ENCODE measurements at places on chromosomes 7 and 10.

DNA sequence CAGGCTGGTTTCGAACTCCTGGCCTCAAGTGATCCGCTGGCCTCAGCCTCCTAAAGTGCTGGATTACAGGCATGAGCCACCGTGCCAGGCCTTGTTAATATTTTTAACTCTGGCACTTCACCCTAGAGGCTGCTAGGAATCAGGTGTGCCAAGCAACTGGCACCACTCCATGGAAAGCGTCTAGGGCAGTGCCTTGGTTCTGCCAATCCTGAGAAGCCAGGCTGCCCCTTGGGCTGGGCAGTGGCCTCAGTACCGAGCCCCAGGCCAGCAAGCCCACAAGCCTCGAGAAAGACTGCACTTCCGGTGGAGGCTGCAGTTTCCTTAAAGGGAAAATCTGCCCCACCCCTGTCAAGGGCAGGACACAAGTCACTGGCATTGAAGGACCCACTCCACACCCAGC, 11.3 kb downstream of the ALKBH4 start:
- DNase-seq = no peak

- DNase-seq = no peak
Measured at GRCh38 chr10:28082316-28082715, 83.4 kb upstream of the ODAD2 start.

- no peak for DNase-seq
Measured at GRCh38 chr10:60944058-60944909, at the start of gene RHOBTB1. Gene RHOBTB1 (minus strand): TSS chr10:60944185. CDS start chr10:60911542, 32,643 bp downstream.

DNA sequence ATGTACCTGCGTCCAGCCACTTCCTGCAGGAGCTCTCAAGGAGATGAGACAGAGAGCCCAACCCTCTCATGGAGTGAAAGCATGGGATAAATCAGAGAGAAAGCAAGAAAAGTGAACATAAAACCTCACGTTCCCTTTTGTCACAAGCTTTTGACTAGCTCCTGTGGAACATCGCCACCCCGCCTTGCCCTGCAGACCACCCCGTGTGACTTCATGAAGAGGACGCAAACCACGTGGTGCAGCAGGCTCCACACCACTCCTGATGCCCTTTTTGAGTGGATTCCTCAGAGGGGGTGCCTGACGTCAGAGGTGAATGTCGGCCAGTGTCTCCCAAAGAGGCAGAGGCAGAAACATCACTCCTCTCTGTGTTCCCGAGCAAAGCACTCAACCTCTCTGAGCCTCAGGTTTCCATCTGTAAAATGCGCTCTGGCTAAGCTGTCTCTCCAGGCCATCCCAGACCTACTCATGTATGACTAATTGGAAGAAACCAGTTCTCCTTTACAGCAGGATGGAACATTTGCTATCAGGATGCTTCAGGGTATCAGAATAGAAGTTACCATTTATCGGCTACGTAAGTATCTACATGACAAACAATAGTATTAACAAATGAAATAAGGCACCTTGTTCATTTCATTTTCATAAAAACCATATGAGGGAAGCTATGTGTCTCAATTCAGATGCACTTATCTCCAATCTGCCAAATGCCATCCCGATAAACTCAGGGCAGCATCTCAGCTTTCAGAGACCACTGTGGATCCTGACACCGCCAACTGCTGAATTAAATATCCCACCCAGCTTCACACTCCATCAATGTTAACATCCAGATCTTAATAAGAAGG, 5.3 kb downstream of the ZNF488 start:
- no peak for DNase-seq

DNA sequence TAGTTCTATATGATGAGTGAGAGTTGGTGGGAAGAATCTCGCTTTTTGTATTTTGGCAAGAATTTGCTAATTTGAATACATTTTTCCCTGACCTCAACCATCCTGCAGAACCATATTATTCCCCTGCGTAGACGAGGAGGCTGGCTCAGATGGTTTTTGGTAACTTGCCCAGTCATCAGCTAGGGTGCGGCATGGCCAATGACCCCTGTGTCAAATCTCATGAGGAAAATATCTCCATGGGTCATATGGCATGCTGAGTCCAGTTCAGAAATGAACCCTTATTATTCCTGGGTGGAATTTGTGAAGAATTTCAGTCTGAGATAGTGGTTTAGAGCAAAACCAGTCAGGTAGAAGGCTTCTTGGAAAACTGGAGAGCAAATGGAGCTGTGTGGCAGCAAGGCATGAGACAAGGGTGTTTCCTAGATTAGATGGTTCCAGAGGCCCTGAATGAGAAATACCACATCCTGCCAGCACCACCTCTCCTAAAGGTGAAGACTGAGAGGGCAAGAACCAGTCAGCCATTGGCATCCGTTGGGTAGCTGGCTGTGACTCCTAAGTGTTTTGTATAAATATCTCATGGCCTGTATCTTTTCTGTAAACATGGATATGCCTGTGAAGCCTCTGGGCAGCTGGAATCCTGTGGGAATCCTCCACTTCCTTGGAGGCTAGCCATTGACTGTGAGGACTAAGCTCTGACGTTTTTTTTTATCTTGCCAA, 5.8 kb upstream of the UPP1 start:
- no peak for DNase-seq

DNA sequence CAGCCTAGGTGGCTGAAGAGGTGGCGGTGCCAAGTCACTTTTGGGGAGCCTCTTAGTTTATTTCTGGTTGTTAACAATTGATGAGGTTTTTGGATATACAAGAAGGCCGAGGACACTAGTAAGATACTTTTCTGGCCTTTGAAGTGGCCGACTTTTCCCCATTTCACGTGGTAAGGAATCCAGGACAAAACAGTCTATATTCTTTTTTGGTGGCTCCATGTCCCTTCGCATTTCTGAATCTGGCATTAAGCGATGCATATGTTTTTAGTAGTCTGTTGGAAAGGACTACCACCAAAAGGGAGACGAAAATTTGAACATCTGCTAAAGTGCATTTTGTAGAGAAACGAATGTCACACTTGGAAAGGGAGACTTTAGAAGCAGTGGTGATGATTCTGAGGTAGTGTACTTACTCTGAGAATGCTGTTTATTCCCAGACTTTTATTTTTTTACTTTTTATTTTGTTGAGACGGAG, 1.5 kb downstream of the MLLT10 start:
- no peak for DNase-seq

GRCh38 chr7:151623766-151624165, 104.1 kb upstream of the RHEB start:
- no peak for DNase-seq

DNA sequence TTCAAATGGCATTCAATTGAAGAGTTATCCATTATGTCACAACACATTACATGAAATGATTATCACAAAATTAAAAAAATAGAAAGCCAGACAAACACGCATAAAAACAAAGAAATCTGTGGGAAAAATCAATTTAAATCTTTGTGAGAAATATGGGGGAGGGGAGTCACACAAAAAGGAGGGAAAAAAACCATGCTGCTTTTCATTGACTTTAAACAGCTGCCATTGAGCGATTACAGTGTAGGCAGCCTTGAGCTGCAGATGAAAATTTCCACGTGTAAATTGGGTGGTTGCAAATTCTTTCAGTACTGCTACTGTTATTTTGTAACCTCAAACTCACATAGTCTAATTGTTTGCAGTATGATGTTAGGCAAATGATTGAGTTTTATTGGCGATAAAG, 889.9 kb upstream of the PHF14 start:
- no peak for DNase-seq

DNA sequence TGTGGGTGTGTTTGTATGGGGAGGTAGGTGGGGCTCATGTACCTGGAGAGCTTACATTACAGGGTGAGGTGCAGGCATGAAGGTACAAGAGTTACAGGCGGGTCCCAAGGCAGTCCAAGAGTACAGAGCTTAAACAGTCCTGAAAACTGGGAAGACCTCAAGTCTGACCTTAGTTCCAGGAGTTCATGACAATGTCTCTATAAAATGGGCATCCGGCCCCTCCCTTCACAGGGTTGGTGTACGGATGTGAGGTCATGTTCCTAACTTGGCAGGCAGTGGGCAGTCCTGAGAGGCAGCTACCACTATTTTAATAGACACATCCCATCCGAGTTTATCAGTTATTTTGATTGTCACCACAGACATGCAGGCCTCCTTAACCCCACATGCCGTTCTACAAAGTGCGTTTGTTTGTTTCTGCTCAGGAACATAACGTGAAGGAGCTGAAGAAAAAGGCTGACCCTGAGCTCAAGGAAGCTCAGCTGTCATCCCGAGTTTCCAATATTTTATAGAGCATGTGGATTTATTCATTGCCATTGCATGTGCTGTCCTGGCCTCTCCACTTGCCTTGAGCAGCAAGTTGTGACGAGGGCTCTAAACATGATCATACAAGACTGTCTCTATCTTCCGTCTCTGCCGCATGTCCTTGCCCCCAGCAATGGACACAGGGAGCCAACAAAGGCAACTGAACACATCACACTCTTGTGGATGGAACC, 647.5 kb upstream of the IGFBP3 start:
- no peak for DNase-seq

GRCh38 chr7:94832051-94832450, 75.3 kb upstream of the PPP1R9A start:
- no peak for DNase-seq

DNA sequence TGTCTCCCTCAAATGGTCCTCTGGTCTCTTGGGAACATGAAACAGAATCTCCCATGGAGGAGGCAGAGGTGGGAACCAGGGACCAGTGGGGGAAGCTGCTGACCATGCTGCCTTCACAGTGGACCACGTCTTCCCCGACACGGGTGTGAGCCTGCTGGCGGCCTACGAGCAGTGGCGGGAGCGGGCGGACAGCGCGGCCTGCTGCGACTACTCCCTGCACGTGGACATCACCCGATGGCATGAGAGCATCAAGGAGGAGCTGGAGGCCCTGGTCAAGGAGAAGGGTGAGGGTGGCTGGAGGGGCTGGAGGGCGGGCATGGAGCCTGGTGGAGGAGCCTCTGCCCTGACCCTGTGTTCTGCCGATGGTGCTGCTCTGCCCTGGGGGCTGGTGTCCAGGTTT, 8.0 kb downstream of the DPYSL4 start:
- DNase-seq = no peak

GRCh38 chr7:114508086-114508485, 93.5 kb downstream of the FOXP2 start:
- no peak for DNase-seq

GRCh38 chr7:139576179-139576973, 52.9 kb downstream of the CLEC2L start:
- DNase-seq = no peak

GRCh38 chr10:70478191-70479164, at the start of gene PALD1:
Gene PALD1 (plus strand): TSS chr10:70478767. CDS start chr10:70525952, 47,185 bp downstream.
- DNase-seq = no peak

GRCh38 chr7:16062269-16062668, 359.1 kb downstream of the CRPPA start:
- no peak for DNase-seq

GRCh38 chr7:142833174-142834048, 21.5 kb upstream of the EPHB6 start:
- no peak for DNase-seq

- no peak for DNase-seq
Measured at GRCh38 chr10:1142596-1142995, 86.4 kb downstream of the WDR37 start.

GRCh38 chr7:15765753-15766152, 79.3 kb upstream of the MEOX2 start:
- no peak for DNase-seq

GRCh38 chr10:23111517-23112286, 16.3 kb downstream of the MSRB2 start:
- DNase-seq = no peak

DNA sequence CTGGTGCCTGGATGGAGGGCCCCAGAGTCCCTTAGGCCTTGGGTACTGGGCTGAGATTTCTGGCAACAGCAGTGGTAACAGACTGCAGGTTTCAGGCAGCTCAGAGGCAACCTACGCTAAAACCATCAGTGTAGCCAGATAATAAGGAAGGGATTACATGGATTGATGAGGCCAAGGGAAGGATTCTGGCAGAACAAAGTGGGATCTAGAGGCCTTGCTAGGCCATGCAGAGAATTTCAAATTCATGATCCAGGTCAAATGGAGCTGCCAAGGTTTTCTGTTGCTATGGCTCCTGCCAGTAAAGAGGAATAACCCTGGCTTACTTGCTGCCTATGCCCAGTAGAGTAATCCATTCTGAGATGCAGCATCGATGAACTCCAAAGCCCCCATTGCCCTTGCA, 445.7 kb downstream of the ADRA2A start:
- no peak for DNase-seq
